A549 treated with CORT108297 at 1 μM for 4 hours (cell line): ENCODE measurements at places on chromosomes 1 and 21. TPM values are rescaled to one million over a fixed set of nuclear protein-coding genes. Genes with fewer than 3 reads are reported as not detected.

The MATN1 gene
- total RNA-seq = 0.03 to 0.15 TPM (median 0.06 TPM) in 4 of 5 replicates, not detected in the other

The OR2L3 gene
- not detected in 5 replicates for total RNA-seq

The CELA3B gene
- total RNA-seq = not detected in 5 replicates

The RBP7 gene
- 5.2 to 6.5 TPM (median 6.0 TPM) in 5 replicates for total RNA-seq

The ITLN1 gene
- not detected in 5 replicates for total RNA-seq

The HTR6 gene
- total RNA-seq = 0.10 to 0.15 TPM (median 0.10 TPM) in 5 replicates

The WDR77 gene
- 38.5 to 55.3 TPM (median 50.5 TPM) in 5 replicates for total RNA-seq

The LRRC71 gene
- total RNA-seq = 0.07 to 0.21 TPM (median 0.13 TPM) in 5 replicates

The CHAF1B gene
- total RNA-seq = 10.8 to 11.6 TPM (median 11.4 TPM) in 5 replicates

The FAM177B gene
- not detected in 5 replicates for total RNA-seq

The TRIM46 gene
- total RNA-seq = 1.4 to 2.5 TPM (median 2.1 TPM) in 5 replicates

The F5 gene
- total RNA-seq = 0.02 to 0.09 TPM (median 0.05 TPM) in 5 replicates

The RAB7B gene
- total RNA-seq = 1.0 to 2.8 TPM (median 1.7 TPM) in 5 replicates

The MARK1 gene
- total RNA-seq = 0.08 to 1.3 TPM (median 0.12 TPM) in 5 replicates

The SHISA4 gene
- total RNA-seq = 10.7 to 19.4 TPM (median 17.9 TPM) in 5 replicates

The IGSF3 gene
- total RNA-seq = 17.1 to 24.2 TPM (median 20.8 TPM) in 5 replicates

The KIF14 gene
- total RNA-seq = 7.8 to 12.7 TPM (median 10.9 TPM) in 5 replicates

The CYP4B1 gene
- not detected in 5 replicates for total RNA-seq

The PPM1J gene
- 0.82 to 1.5 TPM (median 1.2 TPM) in 5 replicates for total RNA-seq

The MROH9 gene
- total RNA-seq = not detected in 5 replicates

The FAM72A gene
- total RNA-seq = 9.6 to 12.9 TPM (median 11.8 TPM) in 5 replicates

The SNX7 gene
- 21.6 to 53.5 TPM (median 24.9 TPM) in 5 replicates for total RNA-seq

The PRUNE1 gene
- total RNA-seq = 11.9 to 16.0 TPM (median 14.8 TPM) in 5 replicates

The KCNJ9 gene
- total RNA-seq = 0.02 TPM in 1 of 5 replicates, not detected in the others

The KRTAP19-3 gene
- total RNA-seq = not detected in 5 replicates

The ACTL8 gene
- total RNA-seq = 1.2 to 2.0 TPM (median 1.5 TPM) in 5 replicates

The IBA57 gene
- total RNA-seq = 2.9 to 6.8 TPM (median 5.6 TPM) in 5 replicates

The SPRR2G gene
- not detected in 5 replicates for total RNA-seq

The ADAMTS1 gene
- 0.07 to 0.19 TPM (median 0.17 TPM) in 5 replicates for total RNA-seq

The F13B gene
- 0.05 to 0.08 TPM (median 0.06 TPM) in 4 of 5 replicates, not detected in the other for total RNA-seq

The ATP1A4 gene
- not detected in 5 replicates for total RNA-seq

The DPM3 gene
- total RNA-seq = 73.6 to 114 TPM (median 112 TPM) in 5 replicates

The CDC42 gene
- 143 to 221 TPM (median 146 TPM) in 5 replicates for total RNA-seq

The CD46 gene
- total RNA-seq = 92.2 to 125 TPM (median 110 TPM) in 5 replicates

The ACOT11 gene
- total RNA-seq = 1.8 to 2.7 TPM (median 2.3 TPM) in 5 replicates

The AQP10 gene
- total RNA-seq = not detected in 5 replicates

The GPR52 gene
- total RNA-seq = not detected in 5 replicates

The ACADM gene
- total RNA-seq = 25.6 to 44.8 TPM (median 30.0 TPM) in 5 replicates

The ASCL5 gene
- 0.08 to 0.21 TPM (median 0.15 TPM) in 4 of 5 replicates, not detected in the other for total RNA-seq

The CXADR gene
- total RNA-seq = 7.4 to 9.7 TPM (median 8.6 TPM) in 5 replicates

The PTPRC gene
- not detected in 5 replicates for total RNA-seq

The RNF186 gene
- not detected in 5 replicates for total RNA-seq

The TMOD4 gene
- total RNA-seq = 0.30 to 0.46 TPM (median 0.35 TPM) in 4 of 5 replicates, not detected in the other
